ENCODE measurements at places on chromosomes 3 and 15.

DNA sequence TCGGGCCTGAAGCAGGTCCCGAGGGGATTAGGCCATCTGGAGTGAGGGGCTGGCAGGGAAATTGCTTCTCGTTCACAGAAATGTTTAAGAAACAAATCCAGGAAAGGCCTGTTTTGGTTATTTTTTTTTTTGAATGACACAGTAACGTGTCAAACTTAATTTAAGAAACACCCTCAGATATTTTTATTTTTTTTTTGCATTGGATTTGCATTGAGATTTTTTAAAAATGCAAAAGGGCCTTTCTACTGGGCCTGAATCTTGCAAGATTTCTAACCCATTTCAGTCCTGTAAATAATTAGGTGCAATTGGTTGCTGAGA is 25.0 kb upstream of the KLF13 start:
- DNase-seq, result no peak

- no peak for DNase-seq
These were observed 185.9 kb downstream of the MEIS2 start for GRCh38 chr15:36914466-36914865.

- DNase-seq, result no peak
These were observed 77.5 kb downstream of the THSD4 start for GRCh38 chr15:71192816-71193215.

DNA sequence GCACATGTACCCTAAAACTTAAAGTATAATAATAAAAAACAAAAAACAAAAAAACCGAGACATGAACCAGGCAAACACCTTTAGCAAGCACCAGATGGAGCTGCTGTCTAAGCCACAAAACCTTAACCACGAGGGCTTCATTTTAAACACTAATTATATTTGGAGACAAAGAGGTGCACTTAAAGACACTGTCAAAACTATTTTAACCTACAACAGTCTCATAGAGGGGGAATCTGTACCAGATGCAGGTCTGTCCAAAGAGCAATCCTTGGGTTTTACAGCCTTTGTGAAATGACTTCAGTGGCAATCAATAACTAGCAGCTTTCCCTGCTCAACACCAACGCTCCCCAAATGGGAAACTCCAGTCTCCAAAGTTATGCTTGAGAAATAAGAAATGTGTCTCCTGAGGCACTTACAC is 115.7 kb upstream of the TSPAN3 start:
- peak; percentile 13 for DNase-seq

DNA sequence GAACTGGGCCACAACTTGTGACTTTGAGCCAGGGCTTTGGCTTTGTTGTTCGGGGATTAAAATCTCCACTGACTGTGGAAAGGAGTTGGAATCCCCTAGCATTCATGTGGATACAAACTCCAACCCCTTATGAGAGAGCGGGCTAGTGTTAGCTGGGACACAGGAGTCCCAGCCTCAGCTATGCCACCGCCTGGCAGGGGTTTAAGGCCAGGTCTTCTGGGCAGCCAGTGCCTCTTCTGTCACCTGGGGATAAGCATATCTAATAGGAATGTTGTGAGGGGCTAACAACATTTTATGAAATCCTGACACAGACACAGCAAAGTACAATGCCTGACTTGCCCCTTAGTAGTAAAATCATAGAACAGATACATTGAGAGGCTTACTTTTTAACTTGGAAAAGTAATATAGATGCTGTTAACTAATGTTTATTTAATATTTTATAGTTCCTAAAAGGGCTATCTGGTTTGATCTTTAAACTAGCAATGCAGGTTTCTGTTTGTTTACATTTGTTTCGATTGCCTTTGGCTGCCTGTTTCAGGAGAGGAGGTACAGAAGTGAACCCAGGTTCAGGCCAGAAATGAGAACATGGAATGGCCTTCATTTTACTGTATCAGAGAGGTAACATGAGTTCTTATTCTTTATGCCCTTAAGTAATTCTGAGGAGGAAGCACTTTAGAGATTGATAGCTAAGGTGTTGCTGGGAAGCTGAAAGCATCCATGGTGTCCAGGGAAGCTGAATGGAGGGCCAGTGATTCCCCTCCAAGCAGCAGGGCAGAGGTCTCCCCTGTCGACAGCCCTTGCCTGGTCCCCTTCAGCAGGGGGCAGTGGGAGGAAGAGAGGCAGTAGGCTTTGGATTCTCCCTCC is 8.7 kb downstream of the GPR160 start:
- DNase-seq, result no peak

DNA sequence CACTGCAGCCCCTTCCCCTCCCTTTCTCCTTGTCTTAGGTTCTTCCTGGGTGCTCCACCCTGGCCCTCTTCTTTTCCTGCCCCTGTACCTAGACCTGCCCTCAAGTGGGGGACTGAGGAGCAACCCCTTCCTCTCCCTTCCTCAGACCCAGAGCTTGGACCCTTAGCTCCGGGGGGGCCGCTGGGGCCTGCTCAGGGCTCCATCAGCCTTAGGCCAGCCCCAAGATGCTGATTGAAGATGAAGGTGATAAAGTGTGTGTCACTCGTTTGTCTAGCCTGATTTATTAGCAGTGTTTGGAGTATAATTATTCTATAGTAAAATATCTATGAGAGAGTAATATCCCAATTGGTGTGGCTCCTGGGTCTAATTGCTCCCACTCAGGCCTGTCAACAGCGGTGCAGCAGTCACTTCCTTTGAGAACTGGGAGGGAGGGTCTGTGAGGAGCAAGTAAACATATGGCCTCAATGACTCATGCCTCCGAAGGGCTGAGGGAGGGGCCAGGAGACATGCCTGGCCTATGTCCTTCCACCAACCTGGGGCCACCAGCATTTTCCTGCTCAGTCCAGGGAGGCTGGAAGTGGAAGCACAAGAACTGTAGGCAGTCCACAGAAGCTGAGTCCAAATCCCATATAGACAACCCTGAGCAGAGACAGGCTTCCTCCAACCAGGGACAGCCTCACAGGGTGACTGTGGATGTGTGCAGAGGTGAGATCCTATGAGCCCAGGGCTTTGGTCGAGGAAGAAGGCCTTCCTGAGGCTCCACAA is 123.2 kb downstream of the DNAJB8 start:
- no peak for DNase-seq

GRCh38 chr15:98801234-98801561 is 152.9 kb downstream of the IGF1R start:
- DNase-seq, result no peak

DNA sequence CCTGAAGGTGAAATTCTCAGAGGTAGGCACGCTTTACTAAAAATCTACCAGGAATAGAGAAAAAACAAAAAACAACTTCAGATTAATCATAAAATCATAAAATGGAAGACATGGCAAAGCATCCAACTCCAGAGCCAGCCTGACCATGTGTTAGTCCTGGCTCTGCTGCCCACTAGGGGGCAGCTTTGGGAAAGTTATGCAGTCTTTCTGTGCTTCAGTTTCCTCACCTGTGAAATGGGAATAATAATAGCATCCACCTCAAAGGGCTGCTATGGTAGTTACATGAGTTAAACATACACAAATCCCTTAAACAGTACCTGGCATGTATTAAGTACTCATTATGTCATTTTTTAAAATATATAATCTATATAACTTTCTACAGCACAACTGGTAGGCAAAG is 52.3 kb downstream of the WNT5A start:
- DNase-seq, result peak; percentile 43

DNA sequence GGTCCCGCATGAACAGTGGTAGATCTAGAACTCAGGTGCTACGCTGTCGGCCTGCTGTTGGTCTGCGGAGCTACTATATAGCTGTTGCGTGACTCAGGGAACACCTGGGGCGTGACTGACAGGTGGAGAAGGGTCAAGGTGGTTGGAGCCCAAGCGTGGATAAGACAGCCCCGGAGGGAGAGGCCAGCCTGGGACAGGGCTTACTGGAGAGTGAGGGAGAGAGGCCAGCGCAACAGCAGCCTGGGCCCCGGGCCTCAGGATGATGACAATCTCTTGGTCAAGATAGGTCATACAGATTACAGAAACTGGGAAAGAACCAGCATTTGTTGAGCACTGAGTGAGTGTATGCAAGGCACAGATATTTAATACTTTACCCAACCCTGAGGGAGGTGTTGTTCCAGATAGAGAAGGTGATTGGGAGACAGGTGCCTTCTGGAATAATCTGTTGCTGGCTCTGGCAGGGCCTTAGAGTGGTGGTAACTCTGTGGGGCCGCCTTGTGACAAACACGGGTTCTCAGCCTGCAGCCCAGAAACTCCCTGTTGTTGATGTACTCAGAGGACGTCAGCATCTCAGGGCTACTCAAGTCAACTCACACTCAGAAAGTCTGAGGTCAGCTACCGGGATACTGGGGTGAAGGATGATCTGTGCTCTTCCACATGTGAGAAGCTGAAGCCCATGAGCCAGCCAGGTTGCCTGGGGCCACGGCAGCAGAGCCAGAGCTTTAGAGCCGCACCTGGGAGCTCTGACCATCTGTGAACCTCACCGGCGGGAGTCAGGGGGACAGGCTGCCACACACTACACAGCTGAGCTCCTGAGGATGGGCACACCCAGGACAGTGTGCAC is 265.4 kb upstream of the HES1 start:
- DNase-seq, result no peak

DNA sequence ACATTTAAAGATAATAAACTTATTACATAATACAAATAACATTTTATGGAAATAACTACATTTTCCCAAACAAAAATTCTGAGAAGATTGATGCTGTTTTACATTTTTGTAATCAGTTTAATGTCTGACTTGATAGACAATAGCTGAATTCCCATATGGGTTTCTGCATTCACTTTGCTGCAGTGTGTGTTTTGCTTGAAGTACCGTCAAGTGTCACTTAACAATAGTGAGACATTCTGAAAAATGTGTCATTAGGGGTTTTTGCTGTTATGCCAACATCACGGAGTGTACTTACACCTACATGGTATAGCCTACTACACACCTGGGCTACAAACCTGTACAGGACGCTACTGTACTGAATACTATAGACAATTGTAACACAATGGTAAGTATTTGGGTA is 57.5 kb downstream of the USF3 start:
- DNase-seq, result no peak
